Coronary artery (tissue), 2 donors: ENCODE measurements at places on chromosomes 16 and 17.
A peak's percentile ranks its signal among the peaks of the same experiment; 100 is the strongest.

DNA sequence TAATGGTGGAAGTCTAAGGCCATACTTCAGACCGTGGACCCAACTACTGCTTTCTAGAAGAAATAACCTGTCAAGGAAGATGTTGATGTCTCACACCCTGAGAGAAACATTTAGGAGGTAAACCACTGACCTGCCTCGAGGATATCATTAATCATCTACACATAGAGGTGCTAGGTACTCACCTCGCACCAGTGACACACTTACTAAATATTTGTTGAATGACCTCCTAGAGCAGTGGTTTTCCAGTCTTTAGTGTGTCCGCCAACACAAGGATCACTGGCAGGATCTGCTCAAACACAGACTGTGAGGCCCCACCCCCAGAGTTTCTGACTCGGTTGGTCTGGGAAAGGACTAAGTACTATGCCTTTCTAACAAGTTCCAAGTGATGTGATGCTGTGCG is 197.4 kb upstream of the CACNG5 start:
- DNase-seq, result no peak

GRCh38 chr16:74568961-74569631 is 37.8 kb downstream of the GLG1 start:
- DNase-seq, result no peak

GRCh38 chr16:52963212-52963854 is 89.4 kb downstream of the CHD9NB start:
- no peak for DNase-seq

DNA sequence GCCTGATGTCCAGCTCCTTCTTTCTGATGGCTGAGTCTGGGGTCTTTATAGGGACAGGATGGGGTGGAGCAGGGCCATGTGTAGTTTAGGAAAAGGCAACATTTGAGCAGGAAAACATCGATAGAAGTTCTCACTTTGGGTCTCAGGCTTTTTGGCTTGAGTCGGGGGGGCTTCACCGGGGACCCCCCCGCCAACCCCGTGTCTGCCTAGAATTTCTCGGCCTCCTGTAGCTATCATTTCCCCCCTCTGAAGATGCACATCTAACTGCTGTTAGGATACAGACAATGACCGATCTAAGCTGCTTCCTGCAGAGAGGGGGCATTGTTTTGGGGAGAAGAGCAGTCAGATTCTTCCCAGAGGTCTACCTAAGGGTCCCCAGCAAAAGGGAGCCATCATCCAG is 16.7 kb upstream of the ZNHIT3 start:
- no peak for DNase-seq

GRCh38 chr16:30982548-30983288 is 2.3 kb upstream of the HSD3B7 start:
- DNase-seq, result no peak

- DNase-seq, result no peak
Measured at GRCh38 chr17:56810343-56810742, 23.4 kb downstream of the C17orf67 start.

GRCh38 chr17:46012506-46013079 is 13.5 kb downstream of the STH start:
- no peak for DNase-seq

GRCh38 chr17:32298721-32299579 is 33.3 kb downstream of the RHBDL3 start:
- DNase-seq, result no peak

- no peak for DNase-seq
Measured at GRCh38 chr16:66859397-66860068, 15.3 kb downstream of the CA7 start.

DNA sequence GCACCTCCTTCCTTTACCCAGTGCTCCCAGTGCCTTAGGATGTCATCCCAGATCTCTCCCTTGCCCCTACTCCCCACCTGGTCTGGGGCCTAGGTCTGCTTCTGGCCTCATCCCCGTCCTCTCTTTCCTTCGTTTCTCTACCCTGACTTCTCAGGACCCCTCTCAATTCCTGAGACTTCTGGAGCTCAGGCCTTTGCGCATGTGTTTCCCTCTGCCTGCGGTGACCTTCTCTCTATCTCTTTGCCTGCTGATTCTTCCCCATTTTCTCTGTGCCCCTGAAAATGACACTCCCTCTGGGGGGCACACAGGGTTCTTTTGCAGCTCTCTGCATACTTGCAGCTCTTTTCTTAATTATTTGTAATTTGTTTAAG is 13.5 kb downstream of the ADORA2B start:
- DNase-seq, result no peak

DNA sequence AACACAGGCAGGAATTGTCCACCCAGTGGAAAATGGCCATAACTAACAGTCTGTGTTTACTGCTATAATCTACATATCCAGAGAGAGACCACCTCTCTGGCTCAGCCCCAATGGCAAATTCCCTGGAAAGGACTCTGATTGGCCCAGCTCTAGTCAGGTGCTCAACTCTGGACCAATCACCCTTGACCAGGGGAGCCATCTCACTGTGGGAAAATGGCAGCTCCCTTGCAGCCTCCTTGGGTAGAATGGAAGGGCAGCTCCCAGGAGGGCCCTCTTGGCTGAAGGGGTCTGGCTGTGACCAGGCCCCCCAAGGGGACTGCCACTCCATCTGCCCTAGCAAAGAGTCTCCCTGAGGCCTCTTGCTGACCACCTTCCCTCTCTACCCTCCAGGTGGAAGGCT is 3.1 kb downstream of the ALOX15B start:
- no peak for DNase-seq

DNA sequence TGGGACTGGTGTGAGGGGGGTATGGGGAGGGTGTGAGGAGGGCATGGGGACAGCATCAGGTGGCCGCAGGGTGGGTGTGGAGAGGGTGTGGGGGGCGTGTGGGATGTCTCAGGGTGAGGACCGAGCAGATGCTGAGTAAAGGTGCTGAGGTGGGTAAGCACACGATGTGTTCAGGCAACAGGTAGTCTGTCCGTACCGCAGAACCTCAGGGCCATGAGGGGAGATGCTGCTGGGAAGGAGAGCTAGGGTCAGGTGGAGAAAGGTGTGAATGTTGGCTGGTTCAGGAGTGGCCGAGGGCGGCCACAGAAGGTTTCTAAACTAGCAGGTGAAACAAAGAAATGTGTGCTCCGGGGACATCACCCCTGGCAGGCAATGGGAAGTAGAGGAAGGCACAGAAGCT is 80.0 kb upstream of the CDH5 start:
- DNase-seq, result peak; percentile 31

DNA sequence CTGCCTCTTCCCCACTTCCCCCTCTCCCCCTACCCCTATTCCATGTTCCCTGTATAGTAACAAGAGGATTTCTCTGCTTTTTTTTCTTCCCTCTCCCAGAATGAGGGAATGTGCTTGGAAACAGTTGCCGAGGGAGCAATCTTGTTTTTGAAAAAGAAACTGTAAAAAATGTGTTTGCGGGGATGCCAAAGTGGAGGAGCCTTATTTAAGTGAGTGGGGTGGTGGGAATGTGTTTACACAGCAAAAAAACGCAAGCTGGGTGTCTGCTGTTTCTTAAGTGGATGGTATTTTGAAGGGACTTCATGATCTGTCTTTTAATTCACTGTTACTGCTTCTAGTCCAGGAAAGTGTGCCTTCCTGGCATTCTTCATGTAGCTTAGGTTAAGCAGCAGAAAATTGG is 254.4 kb downstream of the SHISA9 start:
- DNase-seq, result no peak

GRCh38 chr16:71693164-71693563 is 31.3 kb downstream of the PHLPP2 start:
- no peak for DNase-seq

DNA sequence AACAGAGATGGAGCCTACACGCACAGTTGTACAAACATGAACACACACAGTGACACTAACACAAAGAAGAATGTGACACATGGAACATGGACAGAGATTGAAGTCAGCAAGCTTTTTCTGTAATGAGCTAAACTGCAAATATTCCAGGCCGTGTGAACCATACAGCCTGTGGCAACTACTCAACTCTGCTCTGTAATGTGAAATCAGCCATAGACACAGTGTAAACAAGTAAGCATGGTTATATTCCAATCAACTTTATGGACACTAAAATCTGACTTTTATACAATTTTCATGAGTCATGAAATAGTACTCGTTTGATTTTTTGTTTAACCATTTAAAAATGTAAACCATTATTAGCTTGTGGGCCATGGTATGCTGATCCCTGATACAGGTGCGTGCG is 120.2 kb downstream of the SMG6 start:
- DNase-seq, result no peak
